ENCODE measurements at places on chromosomes 4 and X. TPM values are rescaled to one million over a fixed set of nuclear protein-coding genes. Genes with fewer than 3 reads are reported as not detected.

DCTD gene
- 100 TPM for total RNA-seq

PTCHD1 gene
- total RNA-seq = 0.31 TPM

CT55 gene
- total RNA-seq = not detected

CYP2U1 gene
- total RNA-seq = 9.0 TPM

FGD1 gene
- 4.7 TPM for total RNA-seq

TRPC5OS gene
- not detected for total RNA-seq

ASB12 gene
- total RNA-seq = 0.06 TPM

CENPVL2 gene
- total RNA-seq = not detected

GLRB gene
- 6.2 TPM for total RNA-seq

CRLF2 gene
- not detected for total RNA-seq

SLC7A11 gene
- 50.8 TPM for total RNA-seq

SULT1E1 gene
- total RNA-seq = 12.0 TPM

KLHL2 gene
- total RNA-seq = 24.4 TPM

ATP2B3 gene
- not detected for total RNA-seq

MAPK10 gene
- 26.1 TPM for total RNA-seq

OTUD5 gene
- 33.4 TPM for total RNA-seq

ARHGAP10 gene
- total RNA-seq = 30.8 TPM

F9 gene
- not detected for total RNA-seq

HS6ST2 gene
- total RNA-seq = 0.13 TPM

TMPRSS11E gene
- not detected for total RNA-seq

USP26 gene
- total RNA-seq = not detected

TMEM31 gene
- not detected for total RNA-seq

STK32B gene
- total RNA-seq = 4.1 TPM

GPC4 gene
- total RNA-seq = 1.1 TPM

ASMT gene
- not detected for total RNA-seq

RASSF6 gene
- total RNA-seq = 0.13 TPM

FMR1NB gene
- total RNA-seq = not detected

MAGEA2 gene
- total RNA-seq = not detected

ADH7 gene
- total RNA-seq = not detected

SH3D19 gene
- total RNA-seq = 47.7 TPM

PDLIM3 gene
- 89.6 TPM for total RNA-seq

NHS gene
- 7.5 TPM for total RNA-seq

PF4V1 gene
- not detected for total RNA-seq

ADAM29 gene
- total RNA-seq = not detected

ANOS1 gene
- total RNA-seq = 16.5 TPM

All from aortic smooth muscle cell (primary cell).